ENCODE measurements at places on chromosomes 7 and 10.

GRCh38 chr10:68900427-68901104, 549 bp upstream of the DDX50 start:
- no peak for DNase-seq

DNA sequence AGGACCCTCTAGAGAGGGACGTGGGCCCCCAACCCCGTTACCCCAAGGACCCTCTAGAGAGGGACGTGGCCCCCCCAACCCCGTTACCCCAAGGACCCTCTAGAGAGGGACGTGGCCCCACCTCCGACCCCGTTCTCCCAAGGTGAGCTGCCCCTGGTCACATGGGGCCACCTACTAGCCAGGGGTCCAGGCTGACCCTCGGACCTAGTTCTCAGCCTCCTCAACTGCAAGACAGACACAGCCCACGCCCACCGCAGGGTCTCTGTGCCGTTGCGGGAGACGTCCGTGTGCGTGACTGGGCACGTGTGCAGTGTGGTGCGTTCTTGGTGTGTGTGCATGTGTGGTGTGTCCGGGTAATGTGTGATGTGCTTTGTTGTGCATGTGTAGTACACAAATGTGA, 21.6 kb upstream of the UTF1 start:
- DNase-seq: no peak

GRCh38 chr7:3310884-3311283, 9.8 kb downstream of the SDK1 start:
- DNase-seq: no peak

GRCh38 chr7:132065989-132066603, 509.7 kb upstream of the PODXL start:
- DNase-seq: no peak

DNA sequence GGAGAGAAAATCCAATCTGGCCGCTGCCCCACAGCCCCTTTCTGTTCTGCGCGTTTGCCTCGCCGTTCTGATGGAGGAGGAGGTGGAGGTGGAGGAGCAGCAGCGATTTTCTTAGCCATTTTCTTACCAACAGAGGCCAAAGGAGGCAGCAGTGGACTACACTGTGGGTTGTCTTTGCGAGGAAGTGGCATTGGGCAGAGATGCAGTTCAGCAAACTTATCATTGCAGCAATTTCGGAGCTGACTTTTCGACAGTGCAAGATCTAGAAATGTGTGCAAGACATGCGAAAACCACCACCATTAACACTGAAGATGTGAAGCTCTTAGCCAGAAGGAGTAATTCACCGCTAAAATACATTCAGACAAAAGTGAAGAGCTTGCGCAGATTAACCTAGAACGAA, 1.9 kb upstream of the ARL4A start:
- no peak for DNase-seq

DNA sequence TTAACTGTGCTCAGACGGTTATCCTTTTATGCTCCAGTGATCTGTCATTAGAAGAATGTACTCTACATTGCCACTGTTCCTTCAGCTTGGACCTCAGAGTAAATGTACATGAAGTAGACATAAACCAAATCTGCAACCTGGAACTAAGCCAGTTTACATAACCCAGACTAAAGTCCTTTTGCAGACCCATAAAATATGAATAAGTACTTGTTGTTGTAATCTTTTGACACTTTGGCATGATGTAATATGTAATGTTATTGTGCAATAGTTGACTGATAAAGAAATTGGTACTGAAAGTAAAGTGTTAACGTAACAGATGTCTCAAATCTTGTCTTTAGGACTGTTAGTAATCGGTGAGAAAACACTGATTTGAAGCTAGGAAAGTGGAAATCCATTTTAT, 115.8 kb upstream of the SORCS1 start:
- no peak for DNase-seq

DNA sequence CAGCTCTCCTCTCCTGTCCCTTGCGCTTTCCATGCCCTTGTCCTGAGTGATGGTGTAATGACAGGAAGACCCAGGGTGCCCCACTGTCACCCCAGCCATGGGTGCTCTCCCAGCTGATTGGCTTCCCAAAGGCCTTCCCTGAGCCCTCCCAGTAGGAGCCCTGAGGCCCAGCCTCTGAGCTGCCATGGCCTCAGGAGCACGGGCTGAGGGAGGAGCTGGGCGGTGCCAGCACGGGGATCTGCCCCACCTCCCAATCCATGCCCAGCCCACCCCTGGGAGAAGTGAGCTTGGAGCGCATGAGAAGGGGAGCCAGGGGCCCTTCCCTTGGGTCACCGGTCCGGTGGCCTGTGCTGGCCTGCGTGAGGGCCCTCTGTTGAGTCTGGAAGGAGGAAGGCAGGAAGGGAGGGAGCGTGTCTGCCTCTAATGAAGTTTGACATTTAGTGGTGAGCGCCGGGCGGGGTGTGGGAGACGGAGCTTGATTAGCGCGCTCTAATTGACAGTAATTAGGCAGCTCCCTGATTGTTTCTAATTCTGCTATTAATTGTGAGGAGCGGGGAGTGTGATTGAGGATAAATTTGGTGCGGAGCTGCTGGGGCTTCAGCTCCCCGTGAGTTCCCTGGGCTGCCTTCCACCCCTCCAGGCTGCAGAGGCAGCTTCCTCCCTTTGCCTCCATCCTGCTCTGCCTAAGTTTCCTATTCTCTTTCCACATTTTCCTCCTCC, 28.3 kb downstream of the GBX1 start:
- DNase-seq: no peak

DNA sequence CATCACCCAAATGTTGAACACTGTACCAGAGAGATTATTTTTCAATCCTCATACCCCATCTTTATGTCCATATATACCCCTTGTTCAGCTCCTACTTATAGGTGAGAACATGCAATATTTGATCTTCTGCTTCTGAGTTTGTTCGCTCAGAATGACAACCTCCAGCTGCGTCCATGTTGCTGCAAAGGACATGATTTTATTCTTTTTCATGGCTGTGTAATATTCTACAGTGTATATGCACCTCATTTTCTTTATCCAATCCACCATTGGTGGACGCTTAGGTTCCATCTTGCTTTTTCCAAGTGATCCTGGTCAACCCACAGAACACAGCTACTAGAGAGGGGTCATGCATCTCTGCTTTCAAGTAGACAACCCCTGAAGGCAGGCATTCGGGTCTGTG, 99.5 kb downstream of the MYL10 start:
- DNase-seq: no peak

DNA sequence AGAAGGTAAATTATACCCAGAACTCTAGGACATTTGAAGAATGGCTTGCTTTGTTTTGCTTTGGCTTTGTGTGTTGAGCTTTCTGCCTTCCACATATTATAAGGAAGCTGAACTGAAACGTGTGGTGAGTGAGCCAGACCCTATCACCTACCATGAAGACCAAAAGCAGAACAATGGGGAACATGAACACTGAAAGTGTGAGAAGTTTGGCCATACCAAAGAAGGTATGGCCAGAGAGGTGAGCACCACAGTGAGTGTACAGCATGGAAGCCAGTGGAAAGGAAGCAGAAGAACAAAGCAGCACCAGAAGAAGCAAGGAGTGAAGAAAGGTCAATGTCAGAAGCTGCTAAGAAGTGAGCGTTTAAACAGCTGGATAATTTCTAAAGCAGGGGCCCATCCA, 59.7 kb upstream of the CCDC71L start:
- DNase-seq: no peak

- DNase-seq: no peak
These were observed 2.8 kb downstream of the RBP3 start for GRCh38 chr10:47350671-47351640.
